IMR-90 (cell line): ENCODE measurements at places on chromosomes 6 and 20. TPM values are rescaled to one million over a fixed set of nuclear protein-coding genes. Genes with fewer than 3 reads are reported as not detected.
A peak's percentile ranks its signal among the peaks of the same experiment; 100 is the strongest.

- DNase-seq = no peak
Observed at GRCh38 chr6:19662911-19663310, 174.3 kb upstream of the ID4 start.

DNA sequence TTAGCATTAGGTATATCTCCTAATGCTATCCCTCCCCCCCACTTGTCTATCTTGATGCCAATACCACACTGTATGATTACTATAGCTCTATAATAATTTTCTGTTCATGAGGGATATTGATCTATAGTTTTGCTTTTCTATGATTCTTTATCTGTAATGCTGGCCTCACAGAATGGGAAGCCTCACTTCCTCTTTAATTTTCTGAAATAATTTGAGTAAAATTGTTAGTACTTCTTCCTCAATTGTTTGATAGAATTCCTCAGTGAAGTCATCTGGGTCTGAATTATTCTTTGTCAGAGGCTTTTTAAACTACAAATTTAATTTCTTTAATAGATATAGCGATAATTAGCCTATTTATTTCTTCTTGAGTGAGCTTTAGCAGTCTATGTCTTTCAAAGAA, 31.2 kb downstream of the SIRPD start:
- no peak for DNase-seq

GRCh38 chr6:4913705-4914419, 90.0 kb downstream of the RPP40 start:
- DNase-seq = no peak

- peak; percentile 45 for DNase-seq
Observed at GRCh38 chr6:14117158-14118090, at the start of gene CD83. TSS of gene CD83 (plus strand) at chr6:14117772. CDS start at chr6:14117812, 40 bp downstream.

GRCh38 chr20:3400260-3401155, 7.0 kb downstream of the DNAAF9 start:
- no peak for DNase-seq

GRCh38 chr6:118277631-118278030, 270.5 kb upstream of the PLN start:
- no peak for DNase-seq

ANKEF1 gene
- 0.54 and 0.56 TPM in 2 replicates for total RNA-seq

DNA sequence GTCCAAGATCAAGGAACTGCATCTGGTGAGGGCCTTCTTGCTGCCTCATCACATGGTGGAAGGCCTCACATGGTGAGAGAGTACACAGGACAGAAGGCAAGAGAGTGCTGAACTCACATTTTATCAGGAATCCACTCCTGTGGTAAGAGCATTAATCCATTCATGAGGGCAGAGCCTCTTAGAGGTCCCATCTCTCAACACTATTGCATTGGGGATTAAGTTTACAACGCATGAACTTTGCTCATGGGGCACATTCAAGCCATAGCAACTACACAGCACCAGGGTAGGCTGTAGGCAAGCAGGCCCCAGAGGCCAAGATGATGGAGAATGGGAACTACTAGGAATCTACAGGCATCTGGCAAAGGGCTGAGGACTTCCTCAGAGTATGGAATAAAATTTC, 10.0 kb upstream of the TGIF2 start:
- no peak for DNase-seq

VWA7 gene
- under 0.01 and 0.28 TPM in 2 replicates for total RNA-seq

CRISP3 gene
- not detected in 2 replicates for total RNA-seq

GRCh38 chr6:91442342-91442741, 855.5 kb upstream of the MAP3K7 start:
- no peak for DNase-seq

GRCh38 chr20:44021900-44022299, 107.2 kb downstream of the TOX2 start:
- no peak for DNase-seq

DNA sequence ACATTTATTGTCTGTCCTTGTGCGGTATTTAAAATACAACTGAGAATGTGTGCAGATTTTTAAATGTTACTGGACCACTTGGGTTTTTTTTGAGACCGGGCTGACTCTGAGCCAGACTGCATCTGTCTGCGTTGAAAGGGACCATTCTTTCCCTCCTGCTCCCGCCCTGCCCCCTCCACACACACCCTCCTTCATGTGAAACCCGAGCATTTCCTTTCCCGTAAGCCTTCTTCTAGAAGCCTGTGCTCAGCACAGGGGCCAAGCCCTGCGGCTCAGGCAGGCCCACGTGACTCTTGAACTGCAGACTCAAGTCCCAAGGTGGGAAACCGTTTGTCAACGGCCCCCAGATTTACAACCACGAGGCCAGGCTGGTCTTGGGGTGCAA, 82.7 kb upstream of the FOXC1 start:
- DNase-seq = peak; percentile 58

KIAA1586 gene
- 3.8 and 15.0 TPM in 2 replicates for total RNA-seq

- DNase-seq = no peak
Observed at GRCh38 chr6:112770308-112770707, 423.2 kb downstream of the RFPL4B start.

TFAP2D gene
- not detected in 2 replicates for total RNA-seq

DNA sequence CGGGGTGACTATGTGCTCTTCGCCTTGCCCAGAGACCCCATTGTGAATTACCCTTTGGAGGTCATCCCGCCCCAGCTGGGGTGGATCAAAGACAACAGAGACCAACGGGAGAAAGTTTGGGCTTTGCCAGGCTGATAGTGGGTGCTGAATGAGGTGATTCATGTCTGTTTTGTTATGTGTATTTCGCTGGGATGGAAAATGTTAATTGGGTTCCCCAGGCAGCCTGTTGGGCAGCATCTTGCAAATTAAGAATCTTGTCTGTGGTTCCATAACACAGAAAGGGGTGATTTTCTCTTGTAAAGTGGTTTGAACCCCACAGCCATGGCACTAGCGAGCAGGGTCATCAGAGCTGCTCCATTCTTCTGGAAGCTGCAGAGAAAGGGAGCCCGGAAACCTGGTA, 63.1 kb upstream of the UNC93A start:
- no peak for DNase-seq

CUTA gene
- total RNA-seq = 122 and 136 TPM in 2 replicates

DNA sequence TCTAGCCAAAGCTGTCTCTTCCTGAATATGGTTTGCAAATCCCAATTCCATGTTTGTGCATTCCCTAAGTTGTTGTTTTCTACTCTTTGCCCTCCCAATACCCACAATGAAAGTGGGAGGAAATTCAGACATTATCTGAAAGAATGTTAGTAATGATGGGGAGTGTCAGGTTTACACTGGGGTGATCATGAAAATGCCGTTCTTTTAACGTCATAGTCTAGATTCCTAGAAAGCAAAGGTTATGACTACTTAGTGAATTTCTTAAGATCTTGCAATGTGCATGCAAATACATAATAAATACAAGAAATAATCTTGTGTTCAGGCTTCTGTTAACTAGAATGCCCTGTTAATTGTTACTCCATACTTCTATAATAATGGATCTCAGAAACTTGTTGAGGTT, 101.0 kb downstream of the LCA5 start:
- DNase-seq = no peak

DNA sequence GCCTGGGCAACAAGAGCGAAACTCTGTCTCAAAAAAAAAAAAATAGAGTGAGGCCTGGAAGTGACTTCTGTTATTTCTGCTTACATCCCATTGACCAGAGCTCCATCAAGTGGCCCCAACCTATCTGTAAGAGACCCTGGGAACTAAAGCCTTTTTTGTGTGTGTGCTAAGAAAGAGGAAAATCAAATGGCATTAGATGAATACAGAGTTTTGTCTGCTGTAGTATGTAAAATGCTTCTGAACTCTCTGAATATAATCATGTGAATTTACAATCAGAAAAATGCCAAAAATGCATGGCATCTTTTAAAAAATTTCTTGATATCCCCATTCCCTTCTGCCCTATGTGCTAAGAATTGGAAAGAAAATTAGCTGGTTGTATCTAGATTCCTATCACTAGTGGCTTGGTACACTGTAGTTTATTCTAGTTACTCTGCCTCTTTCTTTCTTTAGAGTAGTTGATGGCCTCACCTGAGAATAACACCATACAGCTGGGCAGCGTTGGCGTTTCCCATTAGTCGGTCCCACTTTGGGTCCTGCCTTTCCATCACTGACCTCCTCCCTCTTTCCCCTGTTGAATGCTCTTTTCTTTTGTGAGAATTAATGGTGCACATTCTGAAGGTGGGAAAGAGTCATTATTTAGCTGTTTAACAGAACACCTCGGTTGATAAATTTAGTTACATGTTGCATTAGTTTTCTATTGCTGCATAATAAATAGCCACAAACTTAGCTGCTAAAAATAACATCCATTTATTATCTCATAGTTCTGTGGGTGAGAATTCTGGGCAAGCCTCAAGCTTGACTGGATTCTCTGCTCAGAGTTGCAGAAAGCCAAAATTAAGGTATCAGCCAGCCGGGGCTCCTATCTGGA, 38.2 kb downstream of the SAMD5 start:
- DNase-seq = no peak
